ENCODE measurements at places on chromosomes 11 and 22.

DNA sequence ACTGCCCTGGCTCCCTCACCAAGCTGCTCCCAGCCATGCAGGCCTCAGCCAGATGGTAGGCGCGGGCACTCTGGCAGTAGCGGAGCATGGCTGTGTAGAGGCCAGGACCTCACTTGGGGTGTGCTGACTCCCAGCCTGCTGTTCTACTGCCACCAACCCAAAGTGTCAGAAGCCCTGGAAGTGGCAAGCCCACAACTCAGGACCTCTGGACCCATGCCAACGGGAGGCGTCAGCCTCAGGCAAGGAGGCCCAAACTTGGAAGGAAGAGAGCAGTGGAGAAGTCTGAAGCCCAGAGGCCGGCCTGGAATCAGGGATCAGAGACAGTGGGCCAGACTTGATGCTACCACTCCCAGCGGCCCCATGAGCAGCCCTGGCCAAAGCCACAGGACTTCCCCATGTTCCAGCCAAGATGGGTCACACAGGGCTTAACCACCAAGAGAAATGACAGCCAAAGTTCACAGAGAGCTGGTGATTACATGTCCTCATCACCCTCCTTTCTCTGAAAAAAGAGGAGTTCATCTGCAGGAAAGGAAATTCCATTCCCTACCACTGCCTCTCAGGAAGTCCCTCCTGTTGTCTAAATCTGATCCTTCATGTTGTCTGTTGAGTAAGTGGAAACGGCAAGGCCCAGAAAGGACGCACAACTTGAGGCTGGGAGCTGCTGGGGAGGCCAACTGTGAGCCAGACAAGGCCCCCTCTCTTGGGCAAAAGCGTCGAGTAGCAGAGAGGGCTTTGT, 4.4 kb downstream of the ARRB1 start:
- no peak for DNase-seq

DNA sequence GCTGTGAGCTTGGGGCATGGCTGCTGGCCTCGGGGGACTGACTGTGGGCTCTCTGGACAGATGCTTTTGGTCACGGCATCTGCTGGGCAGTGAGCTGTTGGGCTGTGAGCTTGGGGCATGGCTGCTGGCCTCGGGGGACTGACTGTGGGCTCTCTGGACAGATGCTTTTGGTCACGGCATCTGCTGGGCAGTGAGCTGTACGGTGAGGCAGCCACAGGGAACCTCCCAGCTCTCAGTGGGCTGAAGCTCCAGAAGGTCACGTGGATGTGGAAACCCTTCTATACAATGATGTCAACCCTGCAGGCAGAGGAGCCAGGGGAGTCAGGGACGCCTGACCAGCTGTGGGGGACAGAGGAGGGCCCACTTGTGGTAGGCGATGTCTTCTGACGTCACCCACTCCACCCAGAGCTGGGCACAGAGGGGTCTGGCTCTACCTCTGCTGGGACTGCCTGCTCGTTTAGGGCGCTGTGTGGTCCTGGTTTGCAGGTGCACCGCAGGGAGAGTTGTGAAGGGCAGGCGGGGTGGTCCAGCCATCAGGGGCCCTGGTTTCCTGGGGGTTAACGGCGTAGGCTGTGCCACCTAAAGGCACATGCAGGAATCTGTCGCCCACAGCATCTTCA, 1331.3 kb downstream of the BRD1 start:
- no peak for DNase-seq

- DNase-seq = no peak
Observed at GRCh38 chr11:132158696-132159095, 788.3 kb downstream of the NTM start.

DNA sequence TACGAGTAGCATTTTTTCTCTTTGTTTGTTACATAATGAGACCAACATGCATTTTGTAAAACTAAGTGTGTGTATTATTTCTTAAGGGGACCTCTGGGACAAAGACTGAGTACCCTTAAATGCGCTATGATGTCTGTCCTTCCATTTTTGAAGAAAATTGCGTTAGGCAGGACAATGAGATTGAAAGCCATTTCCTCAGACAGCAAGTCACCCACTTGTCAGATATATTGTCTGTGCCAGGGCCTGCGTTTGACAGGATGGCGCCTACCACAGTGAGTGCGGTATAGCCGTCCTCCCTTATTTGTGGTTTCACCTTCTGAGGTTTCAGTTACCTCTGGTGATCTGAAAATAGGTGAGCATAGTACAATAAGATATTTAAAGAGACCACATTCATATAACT, 2.2 kb downstream of the AP2A2 start:
- DNase-seq = no peak

- DNase-seq = no peak
Observed at GRCh38 chr11:124499711-124500110, 43.7 kb downstream of the OR8B12 start.

GRCh38 chr11:63840356-63841060, 1.6 kb downstream of the MARK2 start:
- DNase-seq = no peak

- no peak for DNase-seq
Observed at GRCh38 chr11:114102993-114103896, 43.7 kb downstream of the ZBTB16 start.

DNA sequence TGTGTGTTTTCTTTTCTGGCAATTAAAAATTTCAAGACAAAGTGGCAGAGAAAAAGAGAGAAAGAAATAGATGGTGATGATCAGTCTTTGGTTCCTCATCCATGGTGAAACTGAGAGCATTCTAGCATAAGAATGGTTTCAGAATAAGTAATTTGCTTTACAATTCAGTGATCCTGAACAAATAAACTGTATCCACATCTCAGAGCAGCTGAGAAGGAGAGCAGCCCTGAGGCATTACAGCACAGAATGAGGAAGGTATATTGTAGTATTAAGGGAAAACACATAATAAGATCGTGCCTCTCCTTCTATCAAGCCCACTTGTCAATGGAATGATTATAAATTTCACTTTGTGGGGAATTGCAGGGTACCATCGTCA, 17.4 kb downstream of the LUZP2 start:
- no peak for DNase-seq

DNA sequence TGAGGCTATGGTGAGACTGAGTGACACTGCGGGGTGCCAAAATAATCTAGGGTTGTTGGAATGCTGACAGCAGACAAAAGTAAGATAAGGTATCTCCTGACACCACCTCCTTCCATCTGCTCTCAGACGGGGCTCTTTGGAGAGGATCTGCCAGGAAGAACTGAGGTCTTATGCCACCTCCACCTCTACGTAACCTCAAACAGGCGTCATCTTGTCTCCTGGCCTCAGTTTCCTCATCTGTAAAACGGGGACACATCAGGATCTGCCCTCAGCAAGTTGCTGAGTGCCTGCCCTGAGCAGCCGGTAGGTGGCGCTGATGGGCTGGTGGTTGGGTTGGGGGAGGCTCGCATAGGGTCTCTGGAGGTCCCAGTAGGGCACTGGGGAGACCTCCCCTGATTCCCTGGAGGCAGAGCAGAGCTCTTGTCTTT, 1.7 kb upstream of the MYEOV start:
- peak; percentile 62 for DNase-seq

- DNase-seq = no peak
Observed at GRCh38 chr22:48807155-48807554, 1020.5 kb downstream of the BRD1 start.
